NAMALWA (cell line): ENCODE measurements at places on chromosomes 4 and X.

- peak; percentile 96 for DNase-seq
These were observed 157.1 kb upstream of the LNX1 start for GRCh38 chr4:53748328-53748772.

GRCh38 chr4:185567381-185568376 is 32.4 kb upstream of the PDLIM3 start:
- no peak for DNase-seq

DNA sequence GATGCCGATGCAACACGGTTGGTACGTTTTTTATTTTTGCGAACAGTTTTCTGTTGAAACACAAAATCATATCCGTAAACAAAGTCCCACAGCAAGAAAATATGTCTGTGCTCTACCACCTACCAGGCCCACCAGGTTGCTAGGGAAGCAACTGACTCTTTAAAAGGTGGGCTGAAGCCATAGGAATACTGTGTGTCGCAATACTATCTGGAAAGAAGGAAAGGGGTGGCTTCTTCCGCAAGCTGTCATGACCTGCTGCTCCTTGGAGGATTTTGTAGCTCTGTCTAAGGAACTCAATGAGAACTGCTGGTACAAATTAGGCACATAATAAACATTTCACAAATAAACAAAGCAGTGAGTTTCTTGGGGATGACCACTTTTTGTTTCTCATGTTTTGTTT is 46.5 kb downstream of the BEND2 start:
- no peak for DNase-seq

DNA sequence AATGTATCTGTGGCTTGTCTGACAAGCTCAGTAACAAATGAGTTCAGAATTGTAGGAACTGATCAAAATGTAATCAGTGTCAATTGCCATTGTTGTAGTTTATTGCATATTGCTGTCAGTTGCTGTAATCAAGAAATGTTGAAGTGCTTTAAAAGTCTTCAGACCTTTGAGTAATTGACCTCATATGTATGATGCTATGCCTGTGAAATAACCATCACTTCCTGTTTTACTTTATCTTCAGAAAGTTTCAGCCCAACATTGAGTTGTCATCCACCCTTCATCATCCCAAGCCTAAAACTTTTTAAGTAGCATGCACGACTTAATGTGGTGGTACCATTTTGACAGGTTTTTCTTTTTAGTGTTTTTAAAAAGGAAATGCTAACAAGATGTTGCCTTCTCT is 212.4 kb downstream of the ARHGAP10 start:
- no peak for DNase-seq

DNA sequence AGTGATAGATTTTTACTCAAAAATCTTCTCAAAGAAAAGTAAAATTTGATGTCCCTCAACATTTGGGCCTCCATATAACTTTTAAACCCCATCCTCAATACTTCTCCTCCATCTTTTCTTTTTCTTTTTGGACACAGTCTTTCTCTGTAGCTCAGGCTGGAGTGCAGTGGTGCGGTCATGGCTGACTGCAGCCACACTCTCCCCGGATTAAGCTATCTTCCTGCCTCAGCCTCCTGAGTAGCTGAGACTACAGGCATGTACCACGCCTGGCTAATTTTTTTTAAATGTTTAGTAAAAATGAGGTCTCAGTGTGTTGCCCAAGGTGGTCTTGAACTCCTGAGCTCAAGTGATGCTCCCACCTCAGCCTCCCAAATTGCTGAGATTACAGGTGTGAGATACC is 33.1 kb downstream of the KDM6A start:
- DNase-seq: peak; percentile 55

DNA sequence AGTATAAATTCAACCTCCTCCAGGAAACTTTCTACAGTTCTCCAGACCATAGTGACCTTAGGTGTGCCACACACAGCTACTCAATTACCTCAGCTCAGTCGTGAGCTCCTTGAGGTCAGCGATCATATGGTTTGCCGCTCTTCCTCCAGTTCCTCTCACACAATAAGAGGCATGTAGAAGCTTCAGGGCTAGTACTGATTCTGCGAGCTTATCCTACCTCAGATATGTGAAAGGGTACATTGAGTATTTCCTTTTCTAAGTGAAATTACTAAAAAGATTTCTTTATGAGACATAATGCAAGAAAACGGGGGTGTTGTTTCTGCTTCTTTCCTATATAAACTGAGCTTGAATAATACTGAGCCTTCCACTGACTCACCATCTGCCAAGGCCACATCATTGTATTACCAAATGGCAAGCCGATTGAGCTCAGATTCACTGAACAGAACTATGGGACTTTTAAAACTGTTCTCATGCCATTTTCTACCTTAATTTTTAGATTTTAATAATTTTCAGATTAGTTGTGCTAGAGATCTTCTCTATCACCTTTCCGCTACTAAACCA is 183.1 kb downstream of the HS6ST2 start:
- DNase-seq: no peak

- DNase-seq: no peak
These were observed 1.7 kb downstream of the PDGFRA start for GRCh38 chr4:54230484-54231418.
